Upper lobe of right lung (tissue), 1 donor: ENCODE measurements at places on chromosomes 3 and 15.

DNA sequence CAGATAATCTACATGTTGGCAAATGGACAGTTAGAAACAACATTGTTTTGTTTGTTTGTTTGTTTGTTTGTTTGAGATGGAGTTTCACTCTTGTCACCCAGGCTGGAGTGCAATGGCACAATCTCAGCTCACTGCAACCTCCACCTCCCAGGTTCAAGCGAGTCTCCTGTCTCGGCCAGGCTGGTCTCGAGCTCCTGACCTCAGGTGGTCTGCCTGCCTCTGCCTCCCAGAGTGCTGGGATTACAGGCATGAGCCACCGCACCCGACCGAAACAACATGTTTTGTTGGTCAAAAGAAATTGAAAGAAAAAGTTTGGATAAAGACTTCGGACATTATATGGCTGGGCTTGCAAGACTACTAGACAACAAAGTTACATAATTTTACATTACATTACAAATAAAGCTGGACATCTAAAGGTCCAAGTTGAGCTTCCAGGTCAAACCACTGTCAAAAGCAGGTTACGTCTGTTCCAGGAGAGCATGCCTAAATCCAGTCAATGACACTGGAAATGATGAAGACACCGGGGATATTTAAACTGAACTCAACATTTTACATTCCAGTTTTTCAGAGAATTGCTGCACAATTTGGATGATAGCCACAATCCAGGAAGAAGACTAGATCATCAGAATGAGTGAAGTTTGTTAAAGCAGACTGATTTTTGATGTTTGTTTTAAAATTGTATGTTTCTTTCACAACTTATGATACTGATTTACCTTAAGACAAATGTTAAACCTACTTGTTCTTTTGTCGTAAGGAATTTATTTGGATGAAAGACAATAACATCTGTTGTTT is 18.6 kb downstream of the SERP1 start:
- DNase-seq, result no peak

GRCh38 chr3:12175137-12175593 is 16.5 kb upstream of the TIMP4 start:
- no peak for DNase-seq

DNA sequence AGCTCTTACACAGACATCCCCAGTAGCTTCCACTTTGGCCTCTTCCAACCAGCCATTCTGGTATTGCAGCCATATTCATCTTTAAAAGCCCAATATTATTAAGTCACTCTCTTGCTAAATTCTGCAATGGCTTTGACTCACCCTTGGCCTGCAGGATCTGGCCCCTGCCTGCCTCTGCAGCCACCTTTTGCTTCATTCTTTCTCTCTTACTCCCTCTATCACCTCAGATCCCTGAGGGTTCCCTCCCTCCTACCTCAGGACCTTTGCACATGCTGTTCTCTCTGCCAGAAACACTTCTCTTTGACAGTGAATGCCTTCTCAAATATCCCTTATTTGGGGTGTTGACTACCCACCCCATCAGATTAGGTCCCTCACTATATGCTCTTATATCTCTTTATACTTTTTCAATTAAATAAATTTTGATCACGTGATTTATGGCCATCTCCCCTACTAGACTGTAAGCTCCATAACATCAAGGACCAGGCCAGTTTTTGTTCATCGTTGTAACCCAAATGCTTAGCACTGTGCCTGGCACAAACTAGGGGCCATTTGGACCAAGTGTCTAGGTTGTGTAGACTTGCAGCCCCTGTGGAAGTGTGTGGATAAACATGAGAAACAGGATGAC is 32.3 kb upstream of the UBE2Q2 start:
- DNase-seq, result no peak

DNA sequence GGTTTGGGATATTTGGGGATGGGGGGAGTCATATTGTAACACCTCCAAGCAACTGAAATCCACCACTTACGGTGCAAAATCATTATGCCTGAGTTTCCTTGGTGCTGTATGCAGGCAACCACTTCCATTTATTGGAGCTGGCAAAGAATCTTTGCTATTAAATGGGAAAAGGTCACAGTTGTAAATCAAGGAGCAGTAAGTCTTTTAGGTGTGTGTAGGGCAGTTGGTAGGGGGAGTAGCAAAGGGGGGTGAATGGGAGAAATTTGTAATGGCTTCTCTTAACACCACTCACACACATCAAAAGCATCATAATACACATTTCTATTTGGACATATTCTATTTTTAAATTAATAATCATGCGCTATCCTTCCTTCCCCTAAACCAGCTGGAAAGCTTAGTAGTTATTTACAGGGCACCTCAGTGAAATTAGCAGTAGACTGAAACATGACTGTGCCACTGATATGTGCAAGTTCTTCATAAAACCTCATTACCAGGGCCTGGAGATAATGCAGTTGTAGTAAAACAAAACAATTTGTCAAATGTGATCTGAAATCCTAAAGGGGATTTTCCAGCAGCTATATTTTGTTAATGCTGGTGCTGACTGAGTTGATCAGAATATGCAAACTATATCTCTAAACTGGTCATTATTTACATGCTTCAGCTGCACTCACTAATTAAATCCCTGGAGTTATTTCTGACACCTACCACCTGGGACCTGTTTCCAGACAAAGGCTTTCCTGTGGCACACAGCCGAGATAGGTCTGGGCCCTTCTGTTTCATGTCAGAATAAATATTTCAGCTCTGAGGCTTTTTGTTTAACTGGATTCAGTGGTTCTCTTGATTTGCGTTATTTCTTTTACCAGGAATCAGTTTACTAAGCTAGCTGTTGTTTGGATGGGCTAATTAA is 90.1 kb downstream of the B3GALNT1 start:
- no peak for DNase-seq

- DNase-seq, result no peak
Measured at GRCh38 chr3:11385326-11385725, 113.1 kb downstream of the ATG7 start.

DNA sequence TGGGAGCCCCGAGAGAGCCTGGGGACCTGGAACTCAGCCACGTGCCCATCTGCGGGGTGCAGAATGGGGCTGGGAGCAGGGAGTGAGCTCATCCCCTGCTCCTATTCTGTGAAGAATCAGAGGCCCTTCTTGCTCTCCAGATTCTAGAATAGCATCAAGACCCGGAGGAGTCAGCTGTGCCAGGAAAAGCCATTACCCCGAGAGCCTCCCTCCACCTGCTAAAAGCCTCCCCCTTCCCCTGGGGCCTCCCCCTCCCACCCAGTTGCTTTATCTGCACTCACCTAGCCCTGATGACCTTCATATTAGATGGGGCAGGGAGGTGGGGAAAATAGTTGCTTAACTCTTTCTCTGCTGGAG is 23.1 kb downstream of the CCDC33 start:
- no peak for DNase-seq

GRCh38 chr3:192445770-192446644 is 281.3 kb downstream of the FGF12 start:
- DNase-seq, result no peak

GRCh38 chr3:37762698-37763097 is 99.0 kb upstream of the CTDSPL start:
- DNase-seq, result no peak

DNA sequence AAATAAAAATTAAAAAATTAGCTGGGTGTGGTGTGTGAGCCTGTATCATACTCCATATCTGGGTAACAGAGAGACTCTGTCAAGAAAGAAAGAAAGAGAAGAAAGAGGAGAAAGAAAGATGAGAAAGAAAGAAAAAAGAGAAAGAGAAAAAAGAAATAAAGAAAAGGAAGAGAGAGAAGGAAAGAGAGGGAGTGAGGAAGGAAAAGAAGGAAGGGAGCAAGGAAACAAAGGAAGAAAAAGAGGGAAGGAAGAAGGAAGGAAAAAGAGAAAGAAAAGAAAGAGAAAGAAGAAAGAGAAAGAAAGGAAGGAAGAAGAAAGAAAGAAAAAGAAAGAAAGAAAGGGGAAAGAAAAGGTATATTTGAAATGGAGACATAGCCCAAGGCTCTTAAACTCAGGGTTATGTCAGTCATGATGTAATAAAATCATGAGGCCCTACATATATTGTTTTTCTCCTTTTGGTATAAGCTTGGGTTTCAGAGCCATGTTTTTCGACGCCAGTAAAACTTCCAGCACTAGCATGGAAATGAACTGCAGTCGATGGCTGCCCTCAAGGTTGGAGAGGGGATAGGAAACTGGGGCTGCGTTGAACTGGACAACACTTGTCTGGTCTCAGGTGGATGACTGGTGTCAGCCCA is 38.0 kb upstream of the RFTN1 start:
- DNase-seq, result no peak

- DNase-seq, result no peak
Measured at GRCh38 chr15:68789091-68789490, 31.6 kb downstream of the ANP32A start.

- no peak for DNase-seq
Measured at GRCh38 chr3:33929813-33930212, 131.4 kb downstream of the PDCD6IP start.

DNA sequence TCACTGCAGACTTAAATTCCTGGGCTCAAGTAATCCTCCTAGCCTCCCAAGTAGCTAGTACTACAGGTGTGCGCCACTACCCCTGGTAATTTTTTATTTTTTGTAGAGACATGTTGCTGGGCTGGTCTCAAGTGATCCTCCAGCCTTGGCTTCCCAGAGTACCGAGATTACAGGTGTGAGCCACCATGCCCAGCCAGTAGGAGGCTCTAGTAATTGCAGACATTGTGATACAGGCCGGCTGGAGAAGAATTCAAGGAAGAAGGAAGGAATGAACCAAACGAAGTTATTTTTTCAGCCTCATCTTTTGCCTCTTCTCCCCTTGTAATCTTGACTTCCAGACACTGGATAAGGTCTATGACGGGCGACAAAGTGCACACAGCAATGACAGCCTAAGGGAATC is 3.2 kb upstream of the PPP4R2 start:
- no peak for DNase-seq

DNA sequence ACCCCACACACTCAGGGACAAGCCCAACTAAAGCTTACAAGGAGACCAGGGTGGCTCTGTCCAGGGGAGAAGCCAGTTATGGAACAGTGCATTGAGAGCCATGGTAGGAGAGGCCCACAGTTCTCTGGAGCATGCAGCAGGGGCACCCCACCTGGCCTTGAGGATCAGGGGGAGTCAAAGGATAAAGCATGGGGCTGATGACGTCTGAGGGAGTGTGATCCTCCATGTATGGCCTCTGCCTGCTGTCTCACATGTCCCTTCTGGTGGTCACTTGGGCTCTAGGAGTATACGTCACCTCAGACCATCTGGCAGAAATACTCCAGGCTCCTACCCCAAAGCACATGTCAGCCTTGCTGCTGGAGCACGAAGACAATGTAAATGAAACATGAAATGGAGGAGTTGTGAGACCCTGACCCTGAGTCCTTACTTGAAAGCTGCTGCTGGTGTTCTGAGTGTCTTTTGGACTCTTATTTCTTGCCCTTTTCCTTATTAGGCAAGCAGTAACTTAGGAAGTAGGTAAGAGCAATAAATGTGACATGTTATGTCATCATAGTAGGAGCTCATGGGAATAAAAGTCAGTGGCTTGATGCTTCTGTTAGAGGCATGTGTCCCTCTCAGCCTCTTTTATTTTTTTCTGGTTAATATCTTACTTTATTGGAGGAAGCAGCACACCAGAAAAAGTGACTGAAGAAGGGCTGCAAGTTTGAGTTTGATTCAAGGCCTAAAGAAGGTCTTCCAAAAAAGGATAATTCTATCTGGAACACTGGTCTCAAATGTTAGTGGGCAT is 15.5 kb downstream of the SRPRB start:
- DNase-seq, result no peak

- DNase-seq, result no peak
Measured at GRCh38 chr3:123105201-123106189, 38.7 kb downstream of the PDIA5 start.
